ENCODE measurements at places on chromosomes 5 and 9.

DNA sequence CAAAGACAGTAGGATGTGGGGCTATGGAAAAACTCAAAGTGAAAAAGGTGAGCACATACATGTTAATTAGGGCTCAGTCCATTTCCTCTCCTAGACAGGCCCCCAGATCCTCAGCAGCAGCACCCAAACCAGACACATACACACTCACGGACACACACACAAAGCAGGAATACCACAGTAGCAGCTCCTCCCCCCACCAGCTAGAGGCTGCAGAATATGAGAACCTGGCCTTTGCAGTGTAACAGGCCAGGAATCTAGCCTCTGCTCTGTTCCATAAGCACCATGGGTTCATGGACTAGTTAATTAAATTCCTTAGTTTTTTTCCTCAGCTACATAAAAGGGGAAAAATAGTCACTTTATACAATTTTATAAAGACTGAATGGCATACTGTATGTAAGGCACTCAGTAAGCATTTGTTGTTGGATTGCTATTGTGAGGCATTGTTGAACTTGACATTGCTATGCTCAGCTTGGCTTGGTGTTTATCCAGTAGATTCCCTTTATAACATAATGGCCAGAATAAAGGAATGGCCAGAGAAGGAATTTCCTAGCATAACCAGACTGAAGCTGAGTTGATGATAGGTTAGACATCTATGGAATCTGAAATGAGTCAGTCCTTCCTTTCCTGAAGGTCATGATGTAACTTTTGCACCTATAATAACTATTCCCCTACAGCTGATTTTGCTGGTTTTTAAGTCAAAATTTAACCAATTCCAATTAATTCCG, 186.8 kb downstream of the SEMA5A start:
- no peaks in the 10 kb centered on the region for H3K36me3 ChIP-seq
- no peak overlapping the region for H3K4me3 ChIP-seq
- H3K27me3 ChIP-seq = peaks cover 41% of the 10 kb centered on the region
- peaks cover 6% of the 10 kb centered on the region for H3K4me1 ChIP-seq
- no peak for DNase-seq

DNA sequence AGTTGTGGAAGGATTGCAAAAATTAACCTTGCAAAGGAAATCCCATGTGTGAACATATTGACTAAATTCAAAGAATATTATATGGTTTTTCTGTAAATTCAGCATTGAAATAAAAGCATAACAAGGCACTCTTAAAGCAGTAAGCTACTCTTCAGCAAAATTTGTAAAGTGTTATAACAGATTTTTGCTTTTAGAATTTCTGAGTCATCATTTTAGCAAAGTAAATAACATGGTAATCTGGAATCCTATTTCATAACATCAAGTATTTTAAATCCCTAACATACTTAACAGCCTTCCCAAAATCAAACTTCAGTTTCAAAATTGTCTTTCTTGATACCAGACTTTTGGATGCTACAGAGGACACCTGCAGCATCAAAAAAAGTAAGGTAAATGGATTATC, 436.0 kb upstream of the CDH9 start:
- H3K4me1 ChIP-seq = peaks cover 3% of the 10 kb centered on the region
- H3K27ac ChIP-seq = no peak overlapping the region
- peak overlapping the region; percentile 94 for H3K4me3 ChIP-seq

GRCh38 chr5:61704289-61704688, 372.2 kb downstream of the ZSWIM6 start:
- no peak for DNase-seq
- no peak overlapping the region for H3K4me3 ChIP-seq
- H3K27me3 ChIP-seq = peaks cover 19% of the 10 kb centered on the region
- no peaks in the 10 kb centered on the region for H3K36me3 ChIP-seq

DNA sequence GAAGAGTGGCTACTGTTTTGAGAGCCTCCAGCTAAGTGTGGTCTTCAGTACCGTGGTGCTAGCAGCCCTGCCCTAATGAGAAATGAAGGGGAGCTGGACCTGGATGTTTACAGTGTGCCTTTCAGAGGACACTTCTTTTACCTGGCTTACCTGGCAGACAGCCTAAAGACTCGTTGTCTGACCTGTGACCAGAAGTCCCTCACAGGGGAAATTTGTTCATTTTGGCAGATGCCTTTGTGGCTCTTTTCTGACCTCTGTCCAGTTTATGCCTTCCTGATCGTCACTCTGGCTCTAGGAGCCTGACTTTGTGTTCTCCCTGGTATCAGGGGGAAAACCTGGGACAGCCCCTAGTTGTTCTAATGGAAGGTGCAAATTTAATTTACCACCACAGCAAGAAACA, 475.1 kb downstream of the DMRTA1 start:
- peaks cover 4% of the 10 kb centered on the region for H3K4me1 ChIP-seq
- H3K27ac ChIP-seq = no peak overlapping the region
- no peak overlapping the region for H3K4me3 ChIP-seq
- no peak for DNase-seq

DNA sequence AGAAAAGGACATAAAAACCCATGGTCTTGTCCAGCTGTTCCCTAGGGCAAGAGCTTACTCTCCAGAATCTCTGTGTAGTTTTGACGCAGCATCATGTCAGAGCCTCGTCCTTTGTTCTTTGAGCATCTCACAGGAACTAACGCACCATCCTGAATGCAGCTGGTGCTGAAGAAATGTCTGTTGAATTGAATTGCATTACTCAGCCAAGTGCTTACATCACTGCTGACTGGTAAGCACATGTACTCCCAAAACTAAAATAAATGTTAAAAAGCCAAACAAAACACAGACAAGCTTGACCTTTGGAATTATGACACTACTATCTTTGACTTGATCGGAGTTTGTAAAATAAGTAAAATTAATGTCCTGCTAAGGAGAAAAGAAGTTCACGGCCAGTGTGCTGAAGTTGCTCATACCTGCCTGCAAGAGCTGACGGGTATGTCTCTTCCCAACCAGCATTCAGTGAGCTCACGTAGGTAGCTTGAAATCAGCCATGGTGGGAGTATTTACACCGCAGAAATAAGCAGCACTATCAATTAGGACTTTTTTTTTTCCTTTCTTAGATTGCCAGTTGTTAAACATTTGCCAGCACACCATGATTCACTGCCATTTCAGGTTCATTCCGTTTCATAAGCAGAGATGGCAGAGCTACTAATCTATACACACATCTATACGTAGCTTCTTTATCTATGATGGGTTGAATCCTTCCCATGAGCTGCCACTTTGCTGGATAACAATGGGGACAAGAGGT, 310.6 kb upstream of the MSX2 start:
- no peak for DNase-seq
- H3K27ac ChIP-seq = no peak overlapping the region
- peaks cover 1% of the 10 kb centered on the region for H3K4me1 ChIP-seq
- no peak overlapping the region for H3K4me3 ChIP-seq
- peaks cover 30% of the 10 kb centered on the region for H3K27me3 ChIP-seq

GRCh38 chr5:11547730-11548129, 356.5 kb downstream of the CTNND2 start:
- H3K4me3 ChIP-seq = no peak overlapping the region
- H3K27ac ChIP-seq = no peak overlapping the region
- H3K4me1 ChIP-seq = peaks cover 1% of the 10 kb centered on the region
- H3K36me3 ChIP-seq = peaks cover 3% of the 10 kb centered on the region
- no peak for DNase-seq

DNA sequence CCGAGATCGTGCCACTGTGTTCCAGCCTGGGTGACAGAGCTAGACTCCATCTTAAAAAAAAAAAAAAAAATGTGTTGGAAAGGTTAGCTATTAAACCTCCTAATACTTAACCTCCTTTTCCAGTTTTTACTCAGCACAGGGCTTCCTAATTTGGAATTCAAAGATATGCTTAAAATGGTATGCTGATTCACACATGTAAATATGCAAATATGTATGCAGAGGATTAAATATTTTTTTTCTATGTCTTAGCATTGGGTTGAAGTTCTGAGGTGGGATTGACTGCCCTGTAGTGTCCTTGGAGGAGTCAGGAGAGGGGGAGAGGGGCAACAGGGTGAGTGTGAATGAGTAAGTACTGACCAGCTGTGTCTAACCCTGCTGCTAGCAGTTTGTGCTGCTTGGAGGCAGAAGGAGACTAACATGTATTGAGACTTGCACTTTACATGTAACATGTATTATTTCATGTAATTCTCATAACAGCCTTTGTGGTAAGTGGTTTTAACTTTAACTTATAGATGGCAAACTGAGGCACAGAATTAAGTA, 63.2 kb downstream of the SLC44A1 start:
- H3K4me1 ChIP-seq = peaks cover 33% of the 10 kb centered on the region
- peak overlapping the region; percentile 54 for H3K27ac ChIP-seq
- H3K36me3 ChIP-seq = peaks cover 12% of the 10 kb centered on the region
- no peaks in the 10 kb centered on the region for H3K27me3 ChIP-seq
- DNase-seq = no peak

- H3K27ac ChIP-seq = no peak overlapping the region
- H3K27me3 ChIP-seq = no peaks in the 10 kb centered on the region
- peaks cover 6% of the 10 kb centered on the region for H3K4me1 ChIP-seq
- no peak overlapping the region for H3K4me3 ChIP-seq
- H3K36me3 ChIP-seq = no peaks in the 10 kb centered on the region
Measured at GRCh38 chr9:136085815-136086212, 9.3 kb downstream of the NACC2 start.

- peaks cover 32% of the 10 kb centered on the region for H3K27me3 ChIP-seq
- no peak for DNase-seq
- no peak overlapping the region for H3K4me3 ChIP-seq
- H3K4me1 ChIP-seq = peaks cover 1% of the 10 kb centered on the region
- no peaks in the 10 kb centered on the region for H3K36me3 ChIP-seq
Measured at GRCh38 chr5:177412603-177413233, 3.4 kb upstream of the F12 start.

GRCh38 chr5:149800633-149801032, 70.5 kb downstream of the PPARGC1B start:
- no peaks in the 10 kb centered on the region for H3K36me3 ChIP-seq
- peaks cover 20% of the 10 kb centered on the region for H3K27me3 ChIP-seq
- no peak overlapping the region for H3K27ac ChIP-seq
- no peak overlapping the region for H3K4me3 ChIP-seq
- H3K4me1 ChIP-seq = peaks cover 2% of the 10 kb centered on the region

GRCh38 chr5:69525490-69525889, 32.9 kb downstream of the OCLN start:
- peaks cover 28% of the 10 kb centered on the region for H3K36me3 ChIP-seq
- no peaks in the 10 kb centered on the region for H3K27me3 ChIP-seq
- H3K4me1 ChIP-seq = peaks cover 30% of the 10 kb centered on the region
- H3K4me3 ChIP-seq = no peak overlapping the region

GRCh38 chr5:1755321-1755949, 44.2 kb downstream of the MRPL36 start:
- no peak overlapping the region for H3K4me3 ChIP-seq
- peaks cover 10% of the 10 kb centered on the region for H3K4me1 ChIP-seq
- no peaks in the 10 kb centered on the region for H3K36me3 ChIP-seq
- DNase-seq = no peak
- H3K27me3 ChIP-seq = peaks cover 9% of the 10 kb centered on the region

DNA sequence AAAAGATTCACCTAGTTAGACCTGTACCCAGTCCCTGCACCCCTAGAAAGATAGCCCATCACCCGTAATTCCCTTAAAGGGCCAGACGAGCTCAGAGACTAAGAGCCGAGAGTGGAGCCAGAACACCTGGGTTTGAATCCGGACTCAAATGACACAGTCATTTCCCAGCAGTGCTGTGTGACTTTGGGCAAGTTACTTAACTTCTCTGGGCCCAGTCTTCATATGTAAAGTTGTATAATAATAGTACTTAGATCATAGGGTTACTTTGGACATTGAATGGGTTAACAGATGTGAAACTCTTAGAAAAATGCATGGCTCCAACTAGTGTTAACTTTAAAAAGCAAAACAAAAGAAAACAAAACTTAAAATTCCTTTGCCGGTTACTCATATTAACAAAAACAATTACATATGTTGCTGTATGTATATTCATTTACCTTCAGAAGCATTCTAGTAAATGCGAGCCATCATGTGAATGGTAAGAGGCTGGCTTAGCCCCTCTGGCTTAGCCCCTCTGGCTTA, 40.4 kb upstream of the RASGRF2 start:
- no peak for DNase-seq
- no peaks in the 10 kb centered on the region for H3K36me3 ChIP-seq
- H3K4me1 ChIP-seq = no peaks in the 10 kb centered on the region
- H3K27ac ChIP-seq = no peak overlapping the region
- H3K4me3 ChIP-seq = no peak overlapping the region
- no peaks in the 10 kb centered on the region for H3K27me3 ChIP-seq
